ENCODE measurements at places on chromosomes 16 and 17.

- DNase-seq, result no peak
Observed at GRCh38 chr17:44914148-44914547, 1.2 kb downstream of the GFAP start.

GRCh38 chr16:49405123-49405522, 31.5 kb downstream of the C16orf78 start:
- DNase-seq, result no peak

DNA sequence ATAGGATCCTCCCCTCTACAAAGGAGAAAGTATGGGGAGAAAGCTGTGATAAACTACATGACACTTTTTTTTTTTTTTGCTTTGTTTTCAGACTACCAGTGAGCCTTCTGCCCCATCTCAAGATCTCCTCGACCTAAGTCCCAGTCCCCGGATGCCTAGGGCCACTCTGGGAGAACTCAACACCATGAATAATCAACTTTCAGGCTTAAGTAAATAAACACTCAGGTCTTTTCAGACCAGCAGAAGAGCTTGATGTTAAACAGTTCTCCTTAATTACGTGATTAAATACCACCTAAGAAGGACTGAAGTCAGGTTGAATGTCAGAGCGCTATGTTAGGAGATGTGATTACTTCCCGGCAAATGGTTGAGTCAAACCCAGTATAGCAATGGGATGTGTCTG, 31.4 kb downstream of the COX11 start:
- no peak for DNase-seq

DNA sequence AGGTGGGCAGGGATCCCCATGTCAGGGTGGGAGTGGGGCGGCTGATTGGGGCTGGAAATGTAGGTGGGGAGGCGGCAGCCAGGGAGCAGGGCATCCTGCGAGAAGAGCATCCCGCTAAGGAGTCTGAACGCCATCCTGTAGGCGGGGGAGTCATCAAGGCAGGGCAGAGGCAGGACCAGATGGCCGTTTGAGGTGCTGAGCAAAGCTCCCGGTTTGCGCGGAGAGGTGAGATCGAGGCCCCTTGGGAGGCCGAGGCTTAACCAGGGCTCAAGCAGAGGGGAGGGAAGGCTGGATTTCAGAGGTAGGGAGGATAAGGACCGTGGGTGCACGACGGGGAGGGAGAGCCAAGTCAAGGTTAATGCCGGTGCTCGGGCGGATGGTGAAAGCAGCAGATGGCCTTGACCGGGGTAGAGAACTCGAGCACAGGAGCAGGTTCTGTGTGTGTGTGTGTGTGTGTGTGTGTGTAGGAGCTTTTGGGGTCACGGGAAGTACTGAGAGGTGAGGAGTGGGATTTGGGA, 472 bp upstream of the NME2 start:
- no peak for DNase-seq

Data from activated T-helper 1 cell treated with Interleukin-2 at 50 U/mL for 16 hours (primary cell).